ENCODE measurements at places on chromosomes 4 and X.

GRCh38 chrX:52422884-52423283, 54.1 kb downstream of the XAGE2 start:
- no peak for DNase-seq

GRCh38 chr4:71473541-71474240, 134.9 kb downstream of the SLC4A4 start:
- no peak for DNase-seq

DNA sequence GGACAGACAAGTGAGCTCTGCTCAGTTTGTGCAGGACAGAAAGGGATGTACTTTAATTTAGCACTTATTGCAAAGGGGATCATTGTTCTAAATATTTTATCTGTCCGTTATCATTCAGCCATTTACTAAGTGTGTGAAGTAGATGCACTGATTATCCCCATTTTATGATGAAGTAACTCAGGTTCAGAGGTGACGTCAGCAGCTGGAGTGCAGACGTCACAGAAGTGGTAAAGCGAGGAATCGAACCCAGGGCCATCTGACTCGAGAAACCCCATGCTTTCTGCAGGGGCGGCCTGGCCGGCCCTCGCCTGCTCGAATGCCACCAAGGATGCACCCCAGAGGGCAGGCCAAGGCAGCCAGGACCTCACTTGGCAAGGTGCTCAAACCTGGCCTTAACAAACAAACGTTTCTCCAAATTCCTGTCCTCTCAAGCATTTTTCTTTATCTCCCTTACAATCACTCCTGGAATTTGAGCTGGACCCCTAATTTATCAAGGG, 75.0 kb downstream of the DCTD start:
- no peak for DNase-seq

GRCh38 chrX:84108584-84108983, 79.4 kb downstream of the RPS6KA6 start:
- DNase-seq = no peak

GRCh38 chrX:46333550-46333949, 211.7 kb downstream of the ZNF674 start:
- DNase-seq = no peak

GRCh38 chr4:146134761-146135445, 40.6 kb upstream of the LSM6 start:
- DNase-seq = no peak

- no peak for DNase-seq
Observed at GRCh38 chr4:189804894-189805293, 135.8 kb upstream of the FRG1 start.

GRCh38 chr4:34950926-34951325, 1293.4 kb downstream of the ARAP2 start:
- DNase-seq = no peak

DNA sequence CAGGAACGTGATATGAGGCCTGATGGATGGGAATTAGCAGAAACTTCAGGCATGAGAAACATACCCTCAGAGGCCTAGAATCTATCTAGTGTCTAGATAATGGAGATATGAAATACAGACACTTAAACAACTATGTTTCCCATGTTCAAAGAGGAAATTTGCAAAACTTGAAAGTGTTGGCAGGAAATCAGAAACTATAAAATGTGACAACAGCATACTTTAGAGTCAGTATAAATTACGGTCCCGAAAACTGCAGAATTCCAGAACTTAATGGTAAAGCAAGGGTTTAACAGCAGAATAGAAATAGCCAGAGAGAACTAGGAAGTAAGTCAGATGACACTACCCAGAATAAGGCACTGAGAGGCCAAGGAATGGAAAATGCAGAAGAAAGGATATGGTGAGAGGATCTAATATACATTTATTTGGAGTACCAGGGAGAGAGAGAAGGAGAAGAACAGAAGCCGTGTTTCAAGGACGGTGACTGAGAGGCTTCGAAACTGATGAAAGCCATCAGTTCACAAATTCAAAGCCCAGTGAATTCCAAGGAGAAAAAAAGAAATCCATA, 7.4 kb downstream of the HTT-AS start:
- DNase-seq = no peak

GRCh38 chrX:14084466-14084865, 54.8 kb upstream of the GEMIN8 start:
- DNase-seq = no peak

DNA sequence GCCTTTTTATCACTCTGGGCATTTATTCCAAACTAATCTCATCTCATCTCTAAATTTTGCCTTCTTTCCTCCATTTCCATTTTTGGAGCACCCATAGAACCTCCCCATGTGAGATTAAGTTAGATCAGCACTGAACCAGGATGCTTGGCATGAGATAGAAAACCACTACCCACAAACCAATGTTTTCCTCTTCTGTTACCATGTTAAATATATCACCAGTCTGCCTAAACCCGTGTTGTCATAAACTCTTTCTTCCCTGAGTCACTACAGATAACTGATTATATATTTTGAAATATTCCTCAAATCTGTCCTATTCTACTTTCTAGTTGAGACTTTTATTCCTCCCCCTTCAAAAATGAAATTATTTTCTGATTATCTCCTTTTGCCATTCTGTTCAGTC, 37.6 kb downstream of the GABRB1 start:
- no peak for DNase-seq

All from stimulated activated CD4-positive, alpha-beta T cell treated with anti-CD3 and anti-CD28 coated beads, Interleukin-2, amount 100 ng/mL, for 24 hours (primary cell).